Foreskin keratinocyte (primary cell): ENCODE measurements at places on chromosomes 6 and 20.

DNA sequence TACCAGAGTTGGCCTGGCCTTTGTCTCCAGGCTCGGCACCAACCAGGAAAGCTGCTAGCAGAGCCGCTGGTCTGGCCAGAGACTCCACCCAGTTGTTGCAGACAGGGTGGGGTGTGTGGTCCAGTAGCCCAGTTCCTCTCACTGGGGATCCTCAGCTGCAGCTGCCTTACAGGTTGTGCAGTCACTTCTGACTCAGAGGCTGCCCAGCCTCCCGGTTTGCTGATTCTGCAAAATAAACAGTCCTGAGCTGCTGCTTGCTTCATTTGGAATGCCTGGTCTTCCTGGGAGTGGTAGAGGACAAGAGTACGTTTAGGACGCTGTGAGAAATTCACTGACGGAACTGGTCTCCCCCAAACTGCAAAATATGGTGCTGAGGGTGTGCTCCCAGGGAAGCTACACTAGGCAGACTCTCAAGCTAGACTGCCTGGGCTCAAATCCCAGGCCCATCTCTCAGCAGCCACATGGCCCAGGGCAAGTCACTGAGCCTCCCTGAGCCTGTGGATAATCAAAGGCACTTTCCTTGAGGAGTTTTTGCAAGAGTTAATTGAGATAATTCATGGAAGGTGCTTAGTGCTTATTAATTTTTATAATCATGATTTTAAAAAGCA lies 246.1 kb downstream of the TFAP2C start:
- DNase-seq, result peak; percentile 70

DNA sequence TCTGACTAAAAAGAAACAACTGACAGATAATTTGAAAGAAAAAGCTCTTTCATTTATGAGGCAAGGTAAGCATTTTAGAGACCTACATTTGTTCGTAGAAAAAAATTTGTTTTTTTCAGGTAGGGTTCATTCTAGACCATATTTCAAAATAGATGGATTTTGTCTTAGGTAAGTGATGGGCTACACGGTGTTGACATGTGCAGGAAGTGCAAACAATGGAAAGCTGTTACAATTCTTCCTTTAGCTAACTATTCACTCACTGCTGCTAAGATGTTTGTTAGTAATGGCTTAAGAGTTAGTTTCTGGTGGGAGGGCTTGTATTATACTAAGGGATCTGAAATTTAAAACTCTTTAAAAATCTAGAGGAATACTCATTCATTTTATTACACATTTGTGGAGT lies 96.7 kb downstream of the CD109 start:
- no peak for DNase-seq

- DNase-seq, result no peak
Observed at GRCh38 chr20:39853050-39853449, 836.0 kb downstream of the MAFB start.

GRCh38 chr6:157728183-157728881 lies 94.7 kb upstream of the SNX9 start:
- no peak for DNase-seq

DNA sequence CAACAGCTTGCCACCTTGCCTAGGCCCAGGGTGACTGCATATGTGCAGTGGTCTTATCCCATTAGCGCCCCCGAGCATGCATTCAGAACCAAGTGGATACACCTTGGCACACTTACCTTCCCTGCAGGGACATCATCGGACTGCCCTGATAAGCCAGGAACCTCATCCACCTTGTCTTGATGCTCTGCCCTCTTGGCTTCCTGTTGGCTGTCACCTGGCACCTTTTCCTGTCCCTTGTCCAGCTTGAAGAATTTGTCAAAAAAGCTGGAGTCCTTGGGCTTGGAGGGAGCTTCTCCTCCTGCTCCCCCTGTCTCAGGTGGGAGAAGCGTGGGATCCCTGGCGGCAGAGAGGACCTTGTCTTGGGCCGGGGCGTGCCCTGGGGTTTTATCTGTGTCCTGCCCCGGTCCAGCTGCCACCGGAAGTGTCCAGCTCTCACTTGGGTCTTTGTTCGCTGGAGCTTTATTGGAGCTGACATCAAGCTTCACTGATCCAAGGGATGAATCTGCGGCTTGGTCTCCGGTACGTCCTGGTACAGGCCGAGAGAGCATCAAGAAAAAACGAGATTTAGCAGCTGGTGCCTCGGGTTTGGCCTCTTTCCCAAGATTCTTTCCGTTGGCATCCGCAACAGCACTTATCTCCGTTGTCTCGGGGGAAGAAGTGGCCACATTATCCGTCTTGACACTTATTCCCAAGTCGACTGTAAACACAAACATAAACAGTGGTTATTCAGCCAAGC lies 42.0 kb downstream of the BCAS1 start:
- DNase-seq, result no peak

DNA sequence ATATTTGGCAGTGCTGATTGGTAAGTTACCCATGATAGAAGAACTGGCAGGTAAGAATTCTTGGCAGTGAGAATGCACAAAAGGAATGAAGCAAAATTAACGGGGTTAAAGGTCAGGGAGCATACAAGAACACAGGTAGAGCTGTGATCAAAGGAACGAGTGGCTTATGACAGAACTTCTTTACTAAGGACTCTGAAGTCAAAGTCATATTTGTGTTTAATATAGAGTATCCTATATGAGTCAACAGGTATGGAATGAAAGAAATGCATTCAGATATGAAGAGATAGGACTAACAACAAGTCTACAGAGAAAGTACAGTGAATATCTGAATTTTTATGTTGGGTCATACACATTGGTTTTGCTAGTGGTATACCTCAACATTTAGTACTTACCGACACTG lies 209.0 kb upstream of the CITED2 start:
- DNase-seq, result peak; percentile 71

GRCh38 chr20:16392346-16392745 lies 180.9 kb downstream of the KIF16B start:
- no peak for DNase-seq

DNA sequence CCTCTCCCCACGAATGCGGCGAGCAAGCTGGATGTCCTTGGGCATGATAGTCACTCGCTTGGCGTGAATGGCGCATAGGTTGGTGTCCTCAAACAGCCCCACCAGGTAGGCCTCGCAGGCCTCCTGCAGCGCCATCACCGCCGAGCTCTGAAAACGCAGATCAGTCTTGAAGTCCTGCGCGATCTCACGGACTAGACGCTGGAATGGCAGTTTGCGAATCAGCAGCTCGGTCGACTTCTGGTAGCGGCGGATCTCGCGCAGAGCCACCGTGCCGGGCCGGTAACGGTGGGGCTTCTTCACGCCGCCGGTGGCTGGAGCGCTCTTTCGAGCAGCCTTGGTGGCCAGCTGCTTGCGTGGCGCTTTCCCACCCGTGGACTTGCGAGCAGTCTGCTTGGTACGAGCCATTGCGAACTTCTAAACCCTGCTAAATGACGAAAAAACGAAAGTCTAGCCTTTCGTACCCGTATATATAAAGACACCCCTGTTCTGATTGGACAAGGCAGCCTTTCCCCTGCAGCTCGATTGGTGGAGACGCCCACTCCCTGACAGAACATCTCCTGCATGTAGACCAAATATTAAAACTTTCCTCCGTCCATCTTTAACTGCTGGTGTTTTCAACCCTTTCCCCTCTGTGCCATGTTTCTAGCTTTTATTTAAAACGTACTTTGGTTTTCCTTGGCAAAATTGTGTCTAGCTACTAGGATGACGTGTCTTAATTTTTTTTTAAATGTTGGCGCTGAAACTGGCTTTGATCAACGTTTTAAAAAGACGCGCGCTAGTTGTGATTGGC lies 109.8 kb downstream of the HFE start:
- DNase-seq, result peak; percentile 90

DNA sequence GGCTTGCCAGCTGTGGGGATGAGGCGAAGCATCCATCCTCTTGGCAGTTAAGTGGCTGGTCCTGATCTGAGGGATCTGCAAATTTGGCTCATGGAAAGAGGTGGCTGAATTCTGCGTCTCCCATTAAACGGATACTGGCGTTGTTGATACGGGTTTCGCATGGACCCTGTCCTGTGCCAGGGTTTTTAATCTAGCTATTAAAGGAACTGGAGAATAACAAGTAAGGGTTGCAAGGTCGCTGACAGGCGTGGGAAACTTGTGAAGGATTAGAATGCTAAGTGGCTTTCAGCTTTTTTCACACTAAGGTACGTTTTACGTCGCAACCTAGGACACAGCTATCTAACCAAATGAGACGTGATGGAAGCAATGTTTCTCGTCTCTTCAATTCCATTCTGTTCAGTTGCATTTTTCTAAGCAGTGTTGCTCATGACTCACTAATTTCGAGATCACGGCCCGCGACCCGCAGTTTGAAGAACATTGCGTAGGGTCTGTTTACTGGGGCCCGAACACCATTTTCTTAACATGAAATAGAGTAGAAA lies 852 bp downstream of the GMNN start:
- peak; percentile 57 for DNase-seq
